ENCODE measurements at places on chromosomes 5 and 9.

GRCh38 chr5:146474065-146474464 is 26.9 kb downstream of the TCERG1 start:
- no peak for DNase-seq

GRCh38 chr9:97864396-97864795 is 11.4 kb downstream of the FOXE1 start:
- DNase-seq, result no peak

DNA sequence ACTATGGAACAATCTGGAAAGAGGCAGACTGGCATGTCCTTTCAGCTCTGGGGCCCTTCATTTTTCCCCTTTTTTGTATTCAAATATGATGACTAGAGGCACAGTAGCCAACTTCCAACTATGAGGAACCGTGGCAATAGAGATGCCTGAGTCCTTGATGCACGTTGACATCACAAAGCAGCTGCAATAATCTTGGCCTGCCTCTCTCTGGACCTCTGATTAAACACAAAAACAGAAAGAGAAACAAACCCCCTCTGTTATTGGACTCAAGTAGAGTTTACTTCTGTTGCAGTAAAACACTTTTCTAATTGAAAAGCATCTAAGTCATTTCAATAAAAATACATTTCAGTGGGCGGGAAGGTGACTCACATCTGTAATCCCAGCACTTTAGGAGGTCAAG is 122.2 kb upstream of the GRAMD2B start:
- no peak for DNase-seq

DNA sequence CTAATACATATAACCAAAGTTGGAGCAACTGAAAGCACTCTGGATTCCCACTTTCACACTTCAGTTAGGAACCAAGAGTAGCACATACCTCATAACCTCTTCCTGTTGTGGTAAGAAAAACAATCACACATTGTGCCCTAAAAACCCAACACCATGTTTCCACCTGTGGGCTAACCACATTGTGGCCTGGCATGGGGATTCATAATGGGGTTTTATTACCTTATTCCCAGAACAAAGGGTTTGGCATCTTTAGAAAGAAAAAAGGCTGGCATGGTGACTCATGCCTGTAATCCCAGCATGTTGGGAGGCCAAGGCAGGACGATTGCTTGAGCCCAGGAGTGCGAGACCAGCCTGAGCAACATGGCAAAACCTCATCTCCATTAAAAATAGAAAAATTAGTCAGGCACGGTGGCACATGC is 60.6 kb downstream of the HSD17B3 start:
- no peak for DNase-seq
